Breast epithelium (tissue), 4 donors: ENCODE measurements at places on chromosomes 2 and 18. TPM values are rescaled to one million over a fixed set of nuclear protein-coding genes. Genes with fewer than 3 reads are reported as not detected.

Gene C2orf78
- not detected for total RNA-seq

Gene CDH20
- 18.1 TPM for total RNA-seq

DNA sequence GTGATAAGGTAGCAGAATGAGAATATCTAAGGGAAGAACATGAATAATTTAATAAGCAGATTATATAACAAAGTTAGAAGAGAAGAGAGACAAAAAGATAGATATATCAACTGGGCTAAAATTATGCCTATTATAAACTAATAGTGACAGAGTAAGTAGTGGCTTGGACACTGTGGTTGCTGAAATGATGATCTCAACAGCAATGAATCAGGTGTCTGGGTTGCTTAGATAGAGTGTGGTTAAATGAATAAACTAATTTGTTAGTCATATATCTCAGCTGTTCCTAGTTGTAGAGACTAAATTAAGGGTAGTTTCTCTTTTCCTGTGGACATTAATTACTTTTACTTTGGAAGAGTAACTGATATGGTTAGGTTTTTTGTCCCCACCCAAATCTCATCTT is 1485.4 kb upstream of the CELF4 start:
- DNase-seq, result no peak
- H3K27ac ChIP-seq, result no peak overlapping the region
- no peaks in the 10 kb centered on the region for H3K27me3 ChIP-seq
- H3K36me3 ChIP-seq, result no peaks in the 10 kb centered on the region
- no peak overlapping the region for H3K4me3 ChIP-seq
- H3K4me1 ChIP-seq, result no peaks in the 10 kb centered on the region

DNA sequence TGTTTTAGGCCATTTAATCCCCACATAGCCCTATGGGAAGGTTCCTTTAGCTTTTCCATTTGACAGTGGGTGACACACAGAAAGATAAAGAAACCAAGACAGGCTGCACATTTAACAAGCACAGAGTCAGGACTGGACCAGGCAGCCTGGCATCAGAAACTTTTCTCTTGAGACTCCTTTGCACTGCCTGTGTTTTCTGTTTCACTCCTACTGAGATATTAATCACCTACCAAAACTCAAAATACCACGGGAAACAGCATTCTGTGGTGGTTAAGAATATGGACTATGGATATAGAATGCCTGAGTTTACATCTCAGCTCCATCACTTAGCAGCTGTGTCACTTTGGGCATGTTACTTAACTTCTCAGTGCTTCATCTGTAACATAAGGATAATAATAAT is 73.3 kb downstream of the CTAGE1 start:
- H3K4me1 ChIP-seq, result no peaks in the 10 kb centered on the region
- no peaks in the 10 kb centered on the region for H3K36me3 ChIP-seq
- no peak overlapping the region for H3K4me3 ChIP-seq
- no peak overlapping the region for H3K27ac ChIP-seq
- DNase-seq, result no peak

GRCh38 chr18:41025666-41026065 is 929.4 kb upstream of the PIK3C3 start:
- H3K27ac ChIP-seq, result no peak overlapping the region
- H3K27me3 ChIP-seq, result no peaks in the 10 kb centered on the region
- no peak overlapping the region for H3K4me3 ChIP-seq

DNA sequence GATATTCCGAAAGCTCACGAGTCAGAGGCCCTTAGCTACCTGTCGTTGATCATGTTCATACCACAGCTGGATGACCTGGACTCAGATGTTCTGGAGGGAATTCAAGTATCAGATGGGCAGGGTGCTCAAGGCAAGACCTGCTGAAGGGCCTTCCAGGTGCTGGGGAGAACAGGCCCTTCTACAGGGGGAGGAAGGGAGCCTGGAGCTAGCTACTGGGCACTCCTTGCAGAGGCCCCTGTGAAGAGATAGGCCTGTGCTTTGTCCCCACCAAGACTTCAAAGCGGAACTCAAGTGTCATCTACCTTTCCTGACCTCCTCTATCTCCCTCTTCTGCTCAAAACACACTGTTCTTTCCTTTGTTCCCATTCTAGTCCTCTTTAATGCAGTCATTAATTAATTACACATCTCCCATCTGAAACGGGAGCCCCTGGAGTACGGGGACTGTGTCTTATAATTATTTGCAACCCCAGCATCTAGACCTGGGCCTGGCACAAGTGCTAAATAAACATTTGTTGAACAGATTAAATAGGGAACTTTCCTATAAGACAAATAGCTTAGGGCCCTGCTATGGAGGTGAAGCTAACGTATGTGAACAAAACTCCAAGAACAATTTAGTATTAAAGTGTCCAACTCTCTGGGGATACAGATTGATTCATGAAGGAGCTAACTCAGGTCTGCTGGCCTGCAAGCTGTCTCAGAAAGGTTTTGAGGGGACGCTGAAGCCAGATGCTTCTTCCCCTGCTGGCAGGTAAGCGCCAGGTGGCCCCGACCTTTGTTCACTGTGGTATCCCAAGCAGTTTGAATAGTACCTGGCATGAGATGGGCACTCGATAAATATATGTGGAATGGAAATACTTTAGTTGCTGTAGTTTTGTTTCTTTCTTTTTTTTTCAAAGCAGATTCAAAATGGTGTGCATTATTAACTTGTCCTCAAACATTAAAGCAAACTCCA is 22.0 kb downstream of the RHOB start:
- no peak for DNase-seq
- no peak overlapping the region for H3K4me3 ChIP-seq
- H3K36me3 ChIP-seq, result no peaks in the 10 kb centered on the region
- no peaks in the 10 kb centered on the region for H3K27me3 ChIP-seq
- peak overlapping the region; percentile 87 for H3K27ac ChIP-seq

- H3K36me3 ChIP-seq, result no peaks in the 10 kb centered on the region
- no peak for DNase-seq
- no peaks in the 10 kb centered on the region for H3K27me3 ChIP-seq
Observed at GRCh38 chr2:212908682-212909435, 242.6 kb downstream of the IKZF2 start.

DNA sequence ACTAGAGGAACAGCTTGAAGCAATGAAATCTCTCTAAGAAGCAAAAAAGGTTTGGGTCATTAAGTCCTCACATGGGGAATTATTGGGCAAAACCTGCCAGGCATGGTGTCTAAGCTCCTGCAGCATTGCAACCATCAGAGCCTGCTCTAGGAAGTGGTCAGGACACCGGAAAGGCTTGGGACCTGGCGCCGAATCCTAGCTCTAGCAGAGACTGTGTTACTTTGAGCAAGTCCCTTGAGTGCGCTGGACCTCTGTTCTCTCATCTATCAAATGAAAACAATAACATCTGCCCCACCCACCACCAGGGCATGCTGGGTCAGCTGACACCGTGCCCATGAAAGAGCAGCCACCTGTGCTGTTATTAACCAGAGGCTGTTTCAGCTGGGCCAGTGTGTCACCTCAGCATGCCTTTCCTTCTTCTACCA is 6.3 kb downstream of the TMEM127 start:
- H3K27ac ChIP-seq, result peak overlapping the region; percentile 90
- H3K36me3 ChIP-seq, result peaks cover 4% of the 10 kb centered on the region
- no peak overlapping the region for H3K4me3 ChIP-seq
- no peak for DNase-seq
- H3K27me3 ChIP-seq, result no peaks in the 10 kb centered on the region
- H3K4me1 ChIP-seq, result peaks cover 24% of the 10 kb centered on the region

DNA sequence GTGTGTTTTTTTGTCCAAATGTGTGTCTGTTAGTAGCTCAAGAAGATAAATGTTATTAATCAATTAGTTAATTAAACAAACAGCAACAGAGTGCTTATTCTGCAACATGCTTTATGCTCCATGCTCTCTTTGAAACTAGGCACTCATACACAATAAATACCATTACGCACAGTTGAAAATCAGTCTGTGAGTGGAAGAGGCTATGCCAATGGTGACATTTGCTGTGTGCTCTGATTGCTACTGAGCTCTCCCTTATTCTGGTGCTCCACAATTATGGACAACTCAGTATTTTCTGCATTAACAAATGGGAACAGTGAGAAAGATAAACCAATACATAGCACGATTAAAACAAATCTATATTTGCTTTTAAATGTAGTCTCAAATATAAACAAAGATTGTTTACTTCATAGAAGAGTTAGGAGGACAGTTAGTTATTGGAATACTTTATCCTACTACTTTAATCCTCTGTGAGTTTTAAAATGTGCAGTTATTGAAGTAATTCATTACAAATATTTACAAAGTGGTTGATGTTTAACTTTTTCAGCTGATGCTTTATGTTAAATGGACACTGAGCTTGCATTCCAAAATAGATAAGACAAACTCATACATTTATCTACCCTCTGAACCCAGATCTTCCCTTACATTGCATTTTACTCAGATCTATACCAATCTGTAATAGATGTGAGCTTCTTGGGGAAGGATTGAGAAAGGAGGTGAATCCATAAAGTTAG is 55.3 kb downstream of the NXPH2 start:
- DNase-seq, result no peak
- no peak overlapping the region for H3K4me3 ChIP-seq
- no peak overlapping the region for H3K27ac ChIP-seq
- no peaks in the 10 kb centered on the region for H3K36me3 ChIP-seq
- H3K27me3 ChIP-seq, result no peaks in the 10 kb centered on the region
- H3K4me1 ChIP-seq, result no peaks in the 10 kb centered on the region

- no peak for DNase-seq
- H3K4me1 ChIP-seq, result no peaks in the 10 kb centered on the region
- H3K36me3 ChIP-seq, result no peaks in the 10 kb centered on the region
- peak within 1 kb of the TSS; percentile 8 for H3K27ac ChIP-seq
Observed at GRCh38 chr2:151357359-151357758, at the start of gene TNFAIP6. TSS of gene TNFAIP6 (plus strand) at chr2:151357592. CDS start at chr2:151357667, 75 bp downstream.

GRCh38 chr2:57126410-57126809 is 920.2 kb upstream of the VRK2 start:
- H3K27ac ChIP-seq, result no peak overlapping the region
- H3K4me1 ChIP-seq, result no peaks in the 10 kb centered on the region
- H3K36me3 ChIP-seq, result no peaks in the 10 kb centered on the region
